ENCODE measurements at places on chromosomes 3 and 15.

DNA sequence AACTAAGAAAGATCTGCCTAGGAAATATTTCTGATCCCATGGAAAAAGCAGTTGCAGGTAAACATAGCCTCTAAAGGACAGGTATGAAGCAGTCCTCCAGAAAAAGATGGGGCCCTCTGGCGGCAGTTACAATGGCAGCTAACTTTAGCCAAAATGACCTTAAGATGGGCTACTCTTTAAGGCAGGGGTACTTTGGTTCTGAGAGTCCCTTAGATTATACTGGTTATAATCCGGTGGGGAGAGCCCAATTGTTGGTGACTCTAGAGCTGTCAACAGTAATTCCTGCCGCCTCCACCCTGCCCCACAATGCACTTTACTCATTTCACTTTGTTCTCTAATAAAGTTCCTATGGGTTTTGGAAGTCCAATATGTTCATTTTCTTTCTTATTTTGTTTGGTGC lies 412.8 kb upstream of the WNT5A start:
- no peak for DNase-seq

- DNase-seq, result no peak
Observed at GRCh38 chr3:156865732-156866131, 39.6 kb downstream of the LEKR1 start.

- DNase-seq, result no peak
Observed at GRCh38 chr3:74067296-74067695, 442.6 kb upstream of the PDZRN3 start.

GRCh38 chr3:119330181-119330580 lies 36.0 kb downstream of the ARHGAP31 start:
- DNase-seq, result no peak

- DNase-seq, result no peak
Observed at GRCh38 chr3:68743521-68743920, 188.8 kb downstream of the TAFA4 start.

DNA sequence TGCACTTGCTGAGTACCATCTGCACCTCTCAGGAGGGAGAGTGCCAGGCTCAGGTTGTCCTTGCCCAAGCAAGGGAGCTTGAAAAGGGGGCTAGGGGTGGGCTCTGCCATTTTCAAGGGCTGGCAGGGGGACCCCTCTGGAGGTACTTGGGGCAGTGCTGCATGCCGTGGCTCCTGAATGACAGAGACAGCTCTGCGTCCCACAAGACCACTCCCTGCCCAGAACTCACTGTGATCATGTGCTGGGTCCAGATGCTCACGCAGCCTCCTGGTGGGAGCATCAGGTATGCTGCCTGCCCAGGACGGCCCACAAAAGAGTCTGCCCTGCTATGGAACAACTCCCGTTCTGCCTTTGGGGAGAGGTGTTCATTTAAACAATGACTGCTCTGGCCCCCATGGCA lies 165.2 kb downstream of the GOLGA6L4 start:
- DNase-seq, result no peak

GRCh38 chr3:140176526-140176925 lies 241.5 kb downstream of the CLSTN2 start:
- DNase-seq, result no peak

DNA sequence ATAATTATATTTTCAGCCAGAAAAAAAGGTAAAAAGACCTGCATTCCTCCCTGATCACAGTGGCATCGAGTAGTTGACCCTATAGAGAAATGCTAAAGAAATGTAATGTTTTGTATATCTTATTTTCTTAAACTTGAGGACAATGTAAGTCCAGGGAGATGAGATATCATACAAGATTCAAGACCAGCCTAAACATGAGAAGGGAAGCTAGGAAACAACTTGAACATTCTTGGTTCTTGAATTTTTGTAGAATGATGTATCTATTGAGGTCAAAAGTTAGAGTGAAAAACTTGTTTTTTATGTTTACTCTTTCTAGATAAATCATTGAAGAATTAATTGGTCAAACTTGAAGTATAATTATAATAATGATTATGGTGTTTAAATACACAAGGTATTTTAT lies 497.7 kb upstream of the TBL1XR1 start:
- no peak for DNase-seq

DNA sequence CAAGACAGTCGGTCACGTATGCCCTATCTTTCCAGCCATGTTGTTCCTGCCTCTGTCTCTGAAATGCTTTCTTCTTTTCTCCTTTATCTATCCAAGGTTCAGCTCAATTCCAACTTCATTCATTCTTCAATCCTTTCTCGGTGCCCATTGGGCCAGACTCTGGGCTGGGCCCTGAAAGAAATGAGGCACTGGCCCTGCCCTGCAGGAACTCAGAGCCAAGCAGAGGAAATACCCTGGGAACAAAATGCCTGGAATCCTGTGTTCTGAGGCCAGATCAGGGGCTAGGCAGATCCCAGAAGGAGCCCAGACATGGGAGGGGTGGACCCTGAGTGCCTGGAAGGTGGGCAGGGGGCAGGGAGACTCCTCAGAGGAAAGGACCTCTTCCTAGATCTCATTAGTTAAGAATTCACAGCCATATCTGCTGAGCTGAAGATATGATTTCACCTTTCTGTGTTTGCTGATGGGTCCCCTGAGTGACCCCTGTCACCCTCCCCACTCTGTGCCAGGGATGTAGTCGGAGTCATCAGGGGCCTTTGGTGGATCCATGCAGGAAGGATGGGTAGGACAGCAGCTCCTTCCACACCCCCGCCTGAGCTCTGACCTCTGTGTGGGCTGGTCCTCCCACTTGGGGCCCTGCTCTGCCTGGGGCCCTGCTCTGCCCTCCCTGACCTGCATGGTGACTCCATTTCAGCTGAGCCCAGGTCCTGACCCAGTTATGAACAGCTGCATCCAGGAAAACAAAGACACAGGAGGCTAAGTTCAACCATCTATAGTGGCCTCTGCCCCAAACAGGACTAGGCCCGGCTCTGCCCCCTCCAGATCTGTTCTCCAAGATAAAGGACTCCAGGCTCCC lies 5.3 kb upstream of the DAPK2 start:
- DNase-seq, result no peak

DNA sequence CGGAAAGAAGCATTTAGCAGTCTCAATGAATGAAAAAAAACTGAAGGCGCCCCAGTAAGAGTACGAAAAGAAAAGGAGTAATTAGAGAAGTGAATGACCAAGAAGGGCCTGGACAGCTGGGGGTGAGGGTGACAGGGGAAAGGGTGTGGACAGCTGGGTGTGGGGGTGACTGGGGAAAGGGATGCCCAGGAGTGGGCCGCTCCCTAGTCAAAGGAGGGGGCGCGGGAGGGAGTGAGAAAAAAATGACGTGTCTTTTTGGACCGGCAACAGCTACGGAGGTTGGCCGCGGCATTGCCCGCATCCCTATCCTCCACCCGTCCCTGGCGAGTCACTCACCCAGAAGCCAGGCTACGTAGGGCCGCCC lies 274 bp upstream of the ZCWPW2 start:
- DNase-seq, result no peak

- DNase-seq, result no peak
Observed at GRCh38 chr3:70743754-70744153, 431.3 kb upstream of the MDFIC2 start.

GRCh38 chr3:125107363-125107762 lies 51.6 kb upstream of the HEG1 start:
- no peak for DNase-seq

- DNase-seq, result no peak
Observed at GRCh38 chr3:9276761-9277370, 27.4 kb upstream of the SRGAP3 start.

DNA sequence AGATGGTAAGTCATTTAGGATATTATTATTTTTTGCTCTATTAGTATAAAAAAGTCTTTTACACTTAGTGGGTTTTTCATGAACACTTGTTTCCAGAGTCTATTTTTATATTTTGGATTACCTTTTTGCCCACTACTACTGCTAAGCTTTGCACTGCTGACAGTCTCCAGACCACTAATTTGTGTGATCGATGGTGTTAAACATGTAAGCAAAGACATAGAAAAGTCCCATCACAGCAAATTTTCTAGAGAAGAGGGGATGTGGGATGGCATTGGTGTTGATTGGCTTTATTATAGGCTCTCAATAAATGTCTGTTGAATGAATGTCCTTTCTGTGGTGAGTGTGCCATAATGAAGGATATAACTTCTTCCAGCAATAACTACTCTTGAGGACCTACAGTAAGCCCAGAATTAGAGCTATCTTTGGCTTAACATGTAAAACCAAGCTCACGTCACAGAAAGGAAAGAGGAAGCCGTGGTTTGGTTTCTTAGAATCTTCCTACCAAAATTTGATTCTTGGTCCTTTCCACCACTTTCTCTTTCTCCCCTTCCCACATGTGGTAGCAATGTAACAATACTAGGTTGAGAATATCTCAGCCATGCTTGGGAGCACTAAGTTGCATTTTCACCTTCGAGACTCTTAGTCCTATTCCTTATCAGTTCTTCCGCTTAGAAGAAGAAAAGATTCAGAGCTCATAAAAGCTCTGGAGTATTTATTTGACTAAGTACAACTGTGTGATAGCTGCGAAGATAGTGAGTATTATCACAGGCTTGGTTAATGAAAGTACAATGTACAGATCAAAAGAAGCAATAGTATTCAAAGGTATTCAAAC lies 90.6 kb upstream of the UMPS start:
- DNase-seq, result peak; percentile 31

GRCh38 chr3:143562789-143563188 lies 285.5 kb downstream of the SLC9A9 start:
- DNase-seq, result no peak

DNA sequence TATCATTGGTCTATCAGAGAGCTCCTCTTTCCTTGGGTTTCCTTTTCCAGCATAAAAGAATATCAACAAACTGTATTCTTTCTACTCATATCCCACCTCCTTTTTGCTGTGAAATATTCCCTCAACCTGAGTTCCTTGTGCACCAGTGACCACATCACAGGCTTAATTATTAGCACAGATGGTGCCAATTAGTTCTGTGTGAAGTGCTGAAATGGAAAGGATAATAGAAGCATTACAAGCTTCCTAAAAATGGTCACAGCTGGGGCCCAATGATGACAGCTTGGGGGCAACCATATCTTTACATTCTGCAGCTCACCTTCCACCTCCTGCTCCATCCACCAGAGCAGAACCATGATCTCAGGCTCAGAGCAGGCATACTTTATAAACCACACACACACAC lies 84.6 kb downstream of the ANO10 start:
- no peak for DNase-seq

DNA sequence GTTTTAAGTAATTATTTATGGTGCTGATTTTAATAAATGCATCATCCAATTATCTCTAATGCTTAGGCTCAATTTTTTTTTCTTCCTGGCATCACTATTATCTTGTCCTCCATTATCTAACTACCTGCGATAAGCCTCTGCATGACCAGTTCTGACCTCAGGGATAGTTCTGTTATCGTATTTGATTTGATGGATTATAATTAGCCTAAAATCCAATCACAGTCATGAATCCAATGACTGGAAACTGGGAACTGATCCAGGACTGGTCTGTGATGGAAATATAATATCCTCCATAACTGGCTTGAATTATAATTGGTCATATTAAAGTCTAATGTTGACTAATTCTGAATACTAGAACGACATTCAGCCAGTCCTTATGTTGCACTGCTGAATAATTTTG lies 1.1 kb downstream of the MYH15 start:
- DNase-seq, result no peak

DNA sequence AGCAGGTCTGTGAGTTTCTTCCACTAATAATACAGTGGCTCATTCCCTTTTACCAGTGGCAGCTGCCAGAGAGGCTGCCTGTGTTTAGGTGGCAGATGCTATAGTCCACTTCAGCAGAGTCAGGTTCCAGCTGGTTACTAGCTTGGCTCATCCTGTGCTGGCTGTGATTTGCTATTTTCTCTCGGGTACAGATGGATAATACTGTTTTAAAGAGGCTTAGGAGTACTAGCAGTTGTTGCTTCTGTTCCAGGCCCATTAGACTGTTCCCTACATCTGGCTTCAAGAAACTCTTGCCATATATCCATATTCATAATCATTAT lies 41.0 kb downstream of the ZNF609 start:
- DNase-seq, result no peak

- DNase-seq, result no peak
Observed at GRCh38 chr3:53171827-53172505, 11.0 kb downstream of the PRKCD start.

- peak; percentile 21 for DNase-seq
Observed at GRCh38 chr15:66290518-66290917, 2.9 kb upstream of the DIS3L start.

DNA sequence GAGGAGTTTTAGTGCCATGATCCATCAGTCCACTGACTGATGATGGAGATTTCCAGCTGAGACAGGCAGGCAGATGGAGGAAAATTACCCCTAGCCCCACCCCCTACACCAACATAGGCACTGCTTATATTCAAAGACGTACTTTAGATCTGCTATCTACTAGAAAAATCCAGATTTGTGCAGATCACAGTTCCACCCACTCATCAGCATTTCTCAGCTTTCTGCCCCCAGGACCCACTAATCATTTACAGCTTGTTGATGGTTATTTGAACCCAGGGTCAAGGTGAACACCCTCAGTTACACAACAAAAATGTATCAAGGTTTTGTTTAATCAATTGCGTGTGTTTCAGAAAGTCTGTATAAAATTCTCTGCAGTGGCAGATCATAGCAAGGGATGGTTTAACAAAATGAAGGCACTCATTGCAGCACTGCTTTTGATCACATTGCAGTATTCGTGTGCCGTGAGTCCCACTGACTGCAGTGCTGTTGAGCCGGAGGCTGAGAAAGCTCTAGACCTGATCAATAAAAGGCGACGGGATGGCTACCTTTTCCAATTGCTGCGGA lies at the start of gene HRG:
Gene HRG, plus strand, starts transcription at position 390 of the 564 bp plus-strand sequence. Its CDS starts 18 bp downstream, at position 408.
- DNase-seq, result no peak

DNA sequence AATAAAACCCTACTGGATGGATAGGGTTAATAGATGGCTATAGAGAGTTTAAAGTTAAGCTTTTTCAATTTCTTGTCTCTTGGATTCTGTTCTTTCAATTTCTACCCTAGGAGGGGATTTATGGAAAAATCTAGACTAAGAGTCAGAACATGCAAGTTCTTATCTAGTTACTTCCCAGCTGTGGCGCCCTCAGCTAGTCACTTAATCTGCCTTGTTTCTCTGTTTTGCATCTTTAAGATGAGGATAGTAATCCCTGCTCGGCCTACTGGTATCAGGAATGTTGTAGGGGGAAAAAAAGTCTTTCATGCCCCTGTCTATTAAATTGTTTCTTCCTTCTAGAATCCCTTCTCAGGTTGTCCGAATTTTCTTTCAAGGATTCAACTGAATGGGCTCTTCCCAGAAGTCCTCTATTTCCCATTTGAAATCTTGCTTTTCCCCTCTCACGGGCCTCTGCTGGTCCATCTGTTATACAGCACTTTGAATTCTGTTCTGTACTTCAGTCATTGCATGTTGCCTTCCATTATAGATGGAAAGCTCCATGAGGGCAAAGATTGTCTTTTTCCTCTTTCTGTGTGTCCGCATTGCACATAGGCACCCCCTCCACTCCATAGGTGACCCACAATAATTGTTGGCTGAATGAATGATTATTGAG lies 4.4 kb downstream of the KCTD6 start:
- no peak for DNase-seq

DNA sequence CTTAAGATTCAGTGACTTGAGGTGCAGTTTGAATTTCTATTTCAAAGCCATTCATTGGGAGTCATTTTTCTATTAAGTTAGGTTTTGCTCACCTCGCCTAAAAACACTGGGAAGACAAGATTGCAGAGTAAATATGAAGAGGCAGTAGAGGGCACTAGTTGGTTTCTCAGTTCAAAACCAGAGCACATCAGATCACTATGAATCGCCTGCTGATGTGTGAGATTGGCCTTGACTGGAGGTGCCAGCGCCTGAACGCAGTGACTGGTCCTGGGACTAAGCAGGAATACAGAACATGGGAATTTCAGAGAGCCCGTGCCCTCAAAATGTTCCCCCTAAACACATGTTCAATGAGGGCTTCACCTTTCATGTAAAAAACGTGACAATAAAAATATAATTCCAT lies 229.0 kb downstream of the ITPR1 start:
- DNase-seq, result peak; percentile 52

Measured in activated T-cell treated with anti-CD3 and anti-CD28 coated beads, Interleukin-2, amount 50 U/mL, for 72 hours (primary cell).